Heart right ventricle (tissue), 16 donors: ENCODE measurements at places on chromosomes 11 and 22. TPM values are rescaled to one million over a fixed set of nuclear protein-coding genes. Genes with fewer than 3 reads are reported as not detected.
A peak's percentile ranks its signal among the peaks of the same experiment; 100 is the strongest.

DNA sequence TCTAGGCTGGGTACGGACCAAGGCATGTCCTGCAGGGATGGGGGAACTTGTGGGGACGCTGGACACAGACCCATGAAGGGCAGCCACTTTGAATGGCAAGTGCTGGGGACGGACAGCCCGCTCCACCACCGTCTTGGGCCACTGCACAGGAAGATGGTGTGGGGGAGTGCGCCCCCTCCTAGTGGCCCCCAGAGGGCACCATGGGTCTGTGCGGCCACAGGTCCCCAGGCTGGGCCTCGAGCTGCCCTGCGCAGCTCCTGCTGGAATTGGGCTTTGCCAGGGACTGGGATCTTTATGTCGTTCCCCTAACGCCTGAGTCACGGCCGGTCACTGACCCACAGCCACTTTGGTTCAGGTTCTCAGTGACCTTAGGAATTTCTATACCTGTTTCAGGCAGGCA lies 44.4 kb downstream of the NAT10 start:
- no peak for DNase-seq

GRCh38 chr22:45294030-45294429 lies 9.3 kb downstream of the UPK3A start:
- no peak for DNase-seq

DNA sequence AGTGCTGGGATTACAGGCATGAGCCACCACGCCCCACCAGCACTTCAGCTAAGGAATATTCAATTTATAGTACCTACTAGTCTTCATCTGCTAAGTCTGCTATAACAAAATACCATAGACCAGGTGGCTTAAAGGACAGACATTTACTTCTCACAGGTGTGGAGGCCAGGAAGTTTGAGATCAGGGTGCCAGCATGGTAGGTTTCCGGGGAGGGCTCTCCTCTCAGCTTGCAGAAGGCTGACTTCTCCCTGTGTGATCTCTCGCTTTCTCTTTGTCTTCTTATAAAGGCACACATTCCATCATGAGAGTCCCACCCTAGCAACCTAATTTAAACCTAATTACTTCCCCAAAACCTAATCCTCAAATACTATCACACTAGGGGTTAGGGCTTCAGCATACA lies 433.0 kb downstream of the INSC start:
- no peak for DNase-seq

DNA sequence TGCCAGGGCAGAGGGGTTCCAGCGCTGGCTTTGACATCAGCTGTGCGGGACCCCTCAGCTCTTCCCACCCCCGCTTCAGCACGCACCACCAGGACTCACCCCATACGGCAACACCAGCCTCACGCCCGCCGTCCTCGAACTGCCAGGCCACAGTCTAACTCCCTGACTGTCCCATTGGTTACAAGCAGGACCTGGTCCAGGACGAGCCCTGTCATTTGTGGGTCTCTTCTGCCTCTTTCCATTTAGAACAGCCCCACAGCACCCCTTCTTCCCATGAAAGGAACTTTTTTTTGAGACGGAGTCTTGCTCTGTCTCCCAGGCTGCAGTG lies 81.7 kb downstream of the PHF21B start:
- DNase-seq = no peak

- DNase-seq = no peak
Measured at GRCh38 chr11:66361502-66361941, 10.0 kb downstream of the SLC29A2 start.

GRCh38 chr11:15347969-15348734 lies 233.4 kb downstream of the INSC start:
- DNase-seq = no peak

GRCh38 chr11:78641541-78641940 lies 66.9 kb upstream of the NARS2 start:
- no peak for DNase-seq

GRCh38 chr11:120538707-120539106 lies 27.2 kb downstream of the GRIK4 start:
- DNase-seq = no peak

DNA sequence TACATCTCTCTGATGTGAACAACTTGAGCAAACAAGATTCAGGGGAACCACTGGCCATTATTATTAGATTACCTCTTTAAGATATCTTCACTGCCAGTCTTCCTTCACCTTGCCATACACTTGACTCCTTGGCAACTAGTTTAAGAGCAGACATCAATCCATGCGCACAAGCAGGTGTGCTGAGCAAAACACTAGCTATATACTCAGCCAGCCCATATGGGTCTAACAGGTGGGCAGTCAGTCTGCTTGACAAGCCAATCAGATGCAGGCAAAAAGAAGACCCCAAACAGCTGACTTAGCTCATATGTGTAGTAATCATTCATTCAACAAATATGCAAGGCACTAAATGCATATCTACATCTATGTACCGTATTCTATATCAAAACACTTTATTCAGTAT lies 101.2 kb downstream of the SIK3 start:
- no peak for DNase-seq

DNA sequence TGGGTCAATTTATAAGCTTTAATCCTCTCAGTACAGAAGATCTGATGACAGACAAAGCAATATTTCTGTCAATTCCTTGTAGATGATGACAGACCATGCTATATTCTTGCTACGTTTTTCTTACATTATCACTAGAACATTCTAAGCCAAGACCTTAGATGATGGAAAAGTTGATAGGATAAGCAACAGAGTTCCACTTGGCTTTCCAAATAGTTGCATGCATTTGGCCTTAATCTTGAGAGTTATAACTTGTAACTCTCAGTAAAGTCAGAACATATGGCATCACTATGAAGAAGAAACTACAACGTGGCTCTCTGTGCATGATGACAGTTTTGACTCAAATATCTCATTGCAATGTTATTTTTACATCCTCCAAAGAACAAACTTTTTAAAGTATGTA lies 544.3 kb upstream of the LRRC4C start:
- no peak for DNase-seq

GRCh38 chr11:111439901-111440300 lies 60.8 kb upstream of the POU2AF1 start:
- no peak for DNase-seq

- DNase-seq = peak; percentile 67
Measured at GRCh38 chr11:77127235-77127911, 673 bp upstream of the MYO7A start.

- DNase-seq = peak; percentile 93
Measured at GRCh38 chr11:75554258-75555022, 7.6 kb upstream of the SERPINH1 start.

GRCh38 chr11:125496529-125496857 lies 428 bp upstream of the FEZ1 start:
- no peak for DNase-seq

DNA sequence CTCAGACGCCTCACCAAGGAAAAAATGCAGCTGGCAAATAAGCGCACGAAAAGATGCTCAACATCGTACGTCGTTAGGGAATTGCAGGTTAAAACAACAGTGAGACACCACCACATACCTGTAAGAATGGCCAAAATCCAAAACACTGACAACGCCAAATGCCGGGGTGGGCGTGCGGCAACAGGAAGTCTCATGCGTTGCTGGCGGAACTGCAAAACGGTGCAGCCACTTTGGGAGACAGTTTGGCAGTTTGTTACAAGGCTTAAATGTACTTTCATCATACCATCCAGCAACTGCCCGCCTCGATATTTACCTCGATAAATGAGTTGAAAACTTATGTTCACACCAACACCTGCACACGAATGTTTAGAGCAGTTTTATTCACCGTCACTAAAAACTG lies 7.5 kb upstream of the CTSD start:
- no peak for DNase-seq

DNA sequence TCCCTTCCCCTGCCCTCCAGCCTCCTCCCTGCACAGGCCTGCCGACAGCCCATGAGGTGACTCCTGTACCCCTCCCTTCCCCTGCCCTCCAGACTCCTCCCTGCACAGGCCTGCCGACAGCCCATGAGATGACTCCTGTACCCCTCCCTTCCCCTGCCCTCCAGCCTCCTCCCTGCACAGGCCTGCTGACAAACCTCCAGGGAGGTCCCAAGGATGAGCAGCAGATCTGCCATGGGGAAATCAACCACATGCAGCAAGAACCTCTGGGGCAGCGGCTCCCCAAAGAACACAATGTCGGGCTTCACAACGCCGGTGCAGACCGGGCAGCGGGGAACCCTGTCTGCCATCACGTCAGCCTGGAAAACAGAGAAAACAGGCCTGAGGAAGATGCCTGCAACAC lies 12.3 kb downstream of the SIRT3 start:
- DNase-seq = no peak

- DNase-seq = no peak
Measured at GRCh38 chr11:28760676-28761390, 652.6 kb downstream of the METTL15 start.

- peak; percentile 91 for DNase-seq
Measured at GRCh38 chr11:126355324-126355925, at the start of gene ST3GAL4. TSS of gene ST3GAL4 (plus strand) at chr11:126355686. CDS start at chr11:126406156, 50,470 bp downstream.

- no peak for DNase-seq
Measured at GRCh38 chr11:134815404-134815803, 403.4 kb upstream of the B3GAT1 start.

GRCh38 chr22:46148816-46149511 lies 1.4 kb upstream of the PPARA start:
- DNase-seq = no peak

The P2RY2 gene
- 37.5 TPM for total RNA-seq

The ZP1 gene
- not detected for total RNA-seq

The MRGPRX3 gene
- not detected for total RNA-seq

The MS4A3 gene
- not detected for total RNA-seq
